Epithelial cell of esophagus (primary cell): ENCODE measurements at places on chromosomes 13 and 19.

DNA sequence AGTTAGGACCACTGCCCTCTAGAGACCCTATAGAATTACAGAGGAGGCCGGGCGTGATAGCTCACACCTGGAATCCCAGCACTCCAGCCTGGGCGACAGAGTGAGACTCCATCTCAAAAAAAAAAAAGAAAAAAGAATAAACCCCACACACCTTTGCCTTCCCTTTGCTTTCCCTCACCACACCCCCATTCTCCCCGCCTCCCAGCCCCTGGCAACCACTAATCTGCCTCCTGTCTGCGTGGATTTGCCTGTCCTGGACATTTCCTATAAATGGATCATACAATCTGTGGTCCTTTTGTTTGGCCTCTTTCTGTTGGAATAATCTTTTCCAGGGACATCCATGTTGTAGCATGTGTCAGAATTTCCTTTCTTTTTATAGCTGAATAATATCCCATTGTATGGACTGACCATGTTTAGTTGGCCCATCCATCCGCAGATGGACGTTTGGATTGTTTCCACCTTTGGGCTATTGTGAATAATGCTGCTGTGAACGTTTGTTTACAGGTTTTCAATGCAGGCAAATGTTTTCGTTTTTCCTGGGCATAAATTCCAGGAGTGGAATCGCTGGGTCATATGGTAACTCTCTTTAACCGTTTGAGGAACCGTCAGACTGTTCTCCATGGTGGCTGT lies 15.3 kb downstream of the NACC1 start:
- no peak for DNase-seq

DNA sequence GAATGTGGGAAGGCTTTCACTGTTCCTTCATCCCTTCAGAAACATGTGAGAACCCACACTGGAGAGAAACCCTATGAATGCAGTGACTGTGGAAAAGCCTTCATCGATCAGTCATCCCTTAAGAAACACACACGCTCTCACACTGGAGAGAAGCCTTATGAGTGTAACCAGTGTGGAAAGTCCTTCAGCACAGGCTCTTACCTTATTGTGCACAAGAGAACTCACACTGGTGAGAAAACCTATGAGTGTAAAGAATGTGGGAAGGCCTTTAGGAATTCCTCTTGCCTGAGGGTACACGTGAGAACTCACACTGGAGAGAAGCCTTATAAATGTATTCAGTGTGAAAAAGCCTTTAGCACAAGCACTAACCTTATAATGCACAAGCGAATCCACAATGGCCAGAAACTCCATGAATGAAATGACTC lies 18.6 kb downstream of the ZNF177 start:
- no peak for DNase-seq

GRCh38 chr13:97125810-97126738 lies 96.1 kb upstream of the MBNL2 start:
- DNase-seq = peak; percentile 89

DNA sequence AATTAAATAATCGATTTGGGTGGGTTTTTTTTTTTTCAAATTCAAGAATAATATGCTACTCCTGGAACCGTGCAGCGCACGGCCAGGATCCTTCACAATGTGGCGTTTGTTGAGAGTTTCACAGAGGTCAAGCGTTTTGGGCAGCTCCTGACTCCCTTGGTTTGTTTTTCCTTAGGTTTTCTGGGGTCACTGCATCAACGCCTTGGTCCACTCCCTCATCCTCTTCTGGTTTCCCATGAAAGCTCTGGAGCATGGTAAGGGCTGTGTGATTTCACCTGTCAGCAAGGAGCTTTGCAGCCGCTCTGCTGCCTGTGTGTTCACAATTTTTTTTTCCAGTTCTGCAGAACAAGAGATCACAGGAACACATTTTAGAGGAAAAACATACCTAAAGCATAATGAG lies 212.4 kb downstream of the SHISA2 start:
- DNase-seq = no peak

DNA sequence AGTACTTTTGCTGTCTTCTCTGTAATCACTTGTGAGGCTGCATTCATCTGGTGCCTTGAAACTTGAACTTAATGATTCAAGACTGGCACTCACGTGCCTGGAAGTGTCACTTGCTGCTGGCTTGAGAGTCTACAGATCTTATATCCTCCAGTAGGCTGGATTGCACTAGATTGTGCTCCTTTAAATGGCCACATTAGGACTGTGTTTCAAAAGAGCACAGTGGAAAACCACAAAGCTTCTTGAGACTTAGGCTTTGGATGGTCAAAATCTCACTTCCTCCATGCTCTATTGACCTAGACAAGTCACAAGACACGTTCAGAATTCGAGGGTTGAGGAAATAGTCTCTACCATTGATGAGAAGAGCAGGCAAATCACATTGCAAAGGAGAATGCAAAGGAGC lies 1278.8 kb upstream of the MIR17HG start:
- DNase-seq = no peak

- DNase-seq = no peak
These were observed 5.5 kb downstream of the NR2F6 start for GRCh38 chr19:17240062-17240752.

GRCh38 chr13:96728463-96728862 lies 265.8 kb downstream of the OXGR1 start:
- peak; percentile 15 for DNase-seq

DNA sequence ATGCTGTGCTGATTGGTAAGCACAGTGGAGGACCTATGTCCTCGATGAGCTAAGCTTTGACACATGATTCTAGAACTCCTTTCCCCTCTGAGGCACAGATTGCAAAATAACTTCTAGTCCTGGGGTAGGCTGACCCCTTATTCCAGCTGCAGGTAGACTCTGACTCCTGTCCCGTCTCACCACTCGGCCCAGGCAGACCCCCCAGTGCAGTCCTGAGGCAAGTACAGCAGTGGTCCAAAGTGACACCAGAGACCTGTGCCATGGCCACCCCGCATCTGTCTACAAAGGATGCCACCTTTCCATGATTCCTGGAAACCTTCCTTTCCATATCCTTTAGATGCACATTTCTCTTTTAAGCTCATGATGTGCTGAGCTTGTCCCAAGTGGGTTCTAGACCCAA lies 482.5 kb downstream of the ZNF536 start:
- DNase-seq = no peak

- DNase-seq = no peak
These were observed 20.7 kb downstream of the IGFL1 start for GRCh38 chr19:46250076-46250735.

DNA sequence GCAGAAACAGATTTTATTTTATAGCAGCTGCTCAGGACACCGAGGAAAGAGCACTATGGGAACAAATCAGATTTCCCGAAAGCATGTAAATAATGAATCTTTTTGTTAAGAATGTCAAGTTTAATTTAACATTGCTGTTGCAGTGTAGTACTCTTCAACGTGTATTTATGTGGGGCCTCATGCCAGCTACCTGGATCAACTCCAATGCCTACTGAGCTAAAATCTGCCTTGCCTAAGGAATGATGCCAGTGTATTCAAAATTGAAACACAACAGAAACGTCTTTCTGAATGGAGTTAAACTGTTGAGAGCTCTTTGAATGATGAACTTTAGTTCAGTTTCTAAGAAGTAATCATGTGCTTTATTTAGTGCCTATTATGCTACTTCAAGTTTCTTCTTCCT lies 1379.8 kb upstream of the ATXN8OS start:
- DNase-seq = no peak

GRCh38 chr13:113646376-113646775 lies 11.6 kb downstream of the ATP4B start:
- DNase-seq = no peak

DNA sequence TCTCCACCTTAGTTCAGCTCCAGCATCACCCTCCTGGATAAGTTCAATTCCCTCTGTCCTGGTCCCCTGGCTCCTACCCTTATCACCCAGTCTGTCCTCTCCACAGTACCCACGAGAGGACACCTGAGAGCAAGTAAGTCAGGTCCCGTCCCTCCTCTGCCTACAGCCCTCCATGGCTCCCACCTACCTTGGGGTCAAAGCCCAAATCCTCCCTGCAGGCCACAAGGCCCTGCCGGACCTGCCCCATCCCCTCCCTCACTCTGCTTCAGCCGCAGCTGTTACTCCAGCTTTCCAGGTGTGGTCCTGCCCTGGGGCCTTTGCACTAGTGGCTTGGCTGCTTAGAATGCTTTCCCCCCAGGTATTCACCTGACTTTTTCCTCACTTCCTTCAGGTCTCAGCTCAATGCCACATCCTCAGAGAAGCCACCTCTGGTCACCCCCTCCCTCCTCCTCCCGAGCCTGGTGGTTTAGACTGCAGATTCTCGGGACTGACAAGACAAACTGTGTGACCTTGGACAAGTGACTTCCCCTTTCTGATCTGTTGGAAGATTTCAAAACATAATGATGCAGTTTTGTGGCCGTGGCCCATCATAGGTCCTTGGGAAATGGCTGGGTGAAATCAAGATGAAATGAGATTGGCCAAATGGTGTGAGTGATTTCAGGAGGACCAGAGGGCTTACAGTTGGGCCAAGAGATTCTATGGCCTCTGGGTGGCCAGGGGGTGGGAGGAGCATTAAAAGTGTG lies 3.6 kb downstream of the TUBB4A start:
- no peak for DNase-seq

DNA sequence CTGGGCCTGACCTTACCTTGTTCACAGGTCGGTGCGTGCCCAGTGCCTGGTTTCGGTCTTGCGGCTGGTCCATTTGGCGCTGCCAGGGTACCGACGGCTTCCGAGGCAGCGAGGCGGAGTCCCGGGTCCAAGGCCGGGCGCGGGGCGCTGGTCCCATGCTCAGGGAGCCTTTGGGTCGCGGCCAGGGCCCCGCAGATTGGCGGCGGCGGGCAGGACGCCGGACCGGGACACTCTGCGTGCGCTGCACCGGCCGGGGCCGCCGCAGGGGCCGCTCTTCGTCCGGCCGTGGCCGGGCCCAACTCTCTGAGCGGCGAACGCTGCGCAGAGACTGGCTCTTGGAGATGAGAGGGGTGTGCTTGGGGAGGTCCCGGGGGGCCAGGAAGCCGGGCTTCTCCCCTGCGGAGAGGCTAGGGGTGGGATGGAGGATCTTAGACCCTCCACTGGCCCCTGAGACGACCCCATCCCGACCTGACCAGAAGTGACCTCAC lies 3.4 kb upstream of the WIZ start:
- no peak for DNase-seq

DNA sequence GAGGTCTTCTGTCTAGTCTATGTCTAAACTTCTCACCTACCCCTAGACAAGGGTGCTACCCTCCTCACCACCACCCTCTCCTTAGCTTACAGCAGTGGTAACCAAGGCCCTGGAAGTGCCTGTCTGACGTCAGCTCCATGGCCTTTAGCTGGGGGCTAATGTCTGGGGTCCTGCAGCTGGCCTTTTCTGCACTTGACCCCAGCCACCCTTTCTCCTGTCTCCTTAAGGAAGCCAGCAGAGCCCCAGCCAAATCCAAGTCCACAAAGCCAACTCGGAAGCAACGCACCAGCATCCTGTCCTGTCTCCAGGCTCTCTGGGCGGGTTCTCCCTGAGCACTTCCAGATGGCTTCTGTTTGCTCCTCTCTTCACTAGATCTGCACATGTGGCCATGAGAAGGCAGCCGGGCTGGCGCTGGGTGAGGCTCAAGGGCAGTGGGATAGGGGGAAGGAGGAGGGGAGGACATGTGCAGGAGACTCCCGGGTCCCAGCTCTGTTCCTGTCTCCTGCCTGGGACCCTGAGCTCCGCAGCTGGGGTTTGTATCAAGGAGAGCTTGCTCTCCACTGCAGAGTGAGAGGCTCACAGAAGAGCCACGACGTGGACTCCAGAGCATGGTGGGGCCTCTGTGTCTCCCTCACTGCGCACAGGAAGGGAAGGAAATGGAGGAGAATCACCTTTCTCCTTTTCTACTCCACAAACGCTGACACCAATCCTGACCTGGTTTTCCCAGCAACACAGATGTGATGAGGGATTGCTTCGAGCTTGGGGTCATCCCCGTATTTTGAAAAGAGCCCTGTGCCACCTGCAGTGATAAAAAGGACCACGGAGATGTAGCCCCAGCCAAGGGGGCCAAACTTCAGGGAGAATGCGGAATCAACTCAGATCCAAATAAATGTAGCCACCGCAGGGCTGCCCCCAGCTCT lies 204.2 kb downstream of the USP12 start:
- DNase-seq = no peak

DNA sequence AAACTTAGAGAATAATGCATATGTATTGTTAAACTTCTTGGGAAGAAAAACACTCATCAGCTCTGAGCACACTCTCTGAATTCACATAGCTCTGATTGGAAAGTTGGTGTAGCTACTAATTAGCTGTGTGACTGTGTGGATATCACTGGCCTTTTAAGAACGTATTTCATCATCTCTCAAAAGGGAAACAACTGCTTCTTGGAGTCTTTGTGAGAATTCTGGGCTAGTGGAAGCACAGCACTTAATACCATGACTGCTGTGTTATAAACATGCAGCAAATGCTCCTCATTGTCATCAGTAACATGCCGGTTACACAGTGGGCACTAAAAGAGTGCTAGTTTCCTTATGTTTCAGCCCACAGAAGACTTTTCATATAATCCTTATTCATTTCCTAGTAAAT lies 220.9 kb upstream of the CSNK1A1L start:
- DNase-seq = no peak

DNA sequence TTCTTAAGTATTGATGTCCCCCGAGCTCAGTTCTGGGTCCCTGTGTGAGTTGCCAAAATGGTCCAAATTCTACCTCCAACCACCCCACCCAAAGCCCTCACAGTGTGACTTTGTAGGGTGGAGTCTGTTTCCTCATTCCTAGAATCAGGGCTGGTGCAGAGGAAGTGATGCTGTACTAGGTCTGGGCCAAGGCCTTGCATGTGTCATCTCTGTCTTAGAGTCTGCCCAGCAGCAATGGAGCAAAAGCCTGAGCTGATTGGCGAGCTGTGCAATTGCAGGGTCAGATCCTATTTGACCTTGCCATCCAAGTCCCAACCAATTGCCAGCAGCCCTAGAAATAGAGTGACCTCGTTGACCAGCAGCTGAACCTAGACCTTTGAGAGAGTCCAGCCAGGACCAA lies 97.0 kb upstream of the ANKRD10 start:
- DNase-seq = peak; percentile 32

GRCh38 chr19:21422244-21422643 lies 25.3 kb downstream of the ZNF493 start:
- no peak for DNase-seq

DNA sequence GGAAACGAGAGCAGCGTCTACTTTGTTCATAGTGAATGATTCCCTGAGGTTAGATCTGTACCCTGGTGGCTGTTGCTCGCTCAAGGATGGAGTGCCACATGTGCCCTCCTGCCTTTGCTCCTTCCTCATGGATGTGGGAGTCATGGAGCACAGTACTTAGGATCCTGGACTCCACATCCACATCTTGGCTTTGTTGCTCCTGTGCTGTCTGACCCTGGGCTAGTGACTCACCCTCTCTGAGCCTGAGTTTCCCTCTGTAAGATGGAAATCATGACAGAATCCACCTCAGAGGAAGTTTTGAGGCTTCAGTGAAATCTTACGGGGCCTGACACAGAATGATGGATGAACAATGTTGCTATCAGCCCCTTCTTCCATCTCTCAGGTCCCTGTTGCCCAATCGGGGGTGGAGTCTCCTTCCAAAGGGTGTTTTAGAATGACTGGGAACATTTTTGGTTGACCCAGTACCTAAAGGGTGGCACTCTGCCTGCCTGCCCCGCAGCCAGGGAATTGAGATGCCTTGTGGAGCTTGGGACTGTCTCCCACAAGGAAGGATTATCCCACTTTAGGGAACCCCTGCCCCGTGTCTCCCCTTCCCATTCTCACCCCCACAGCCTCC lies 9.8 kb upstream of the TIMM50 start:
- DNase-seq = no peak
